ENCODE measurements at places on chromosomes 11 and 22.
A peak's percentile ranks its signal among the peaks of the same experiment; 100 is the strongest.

DNA sequence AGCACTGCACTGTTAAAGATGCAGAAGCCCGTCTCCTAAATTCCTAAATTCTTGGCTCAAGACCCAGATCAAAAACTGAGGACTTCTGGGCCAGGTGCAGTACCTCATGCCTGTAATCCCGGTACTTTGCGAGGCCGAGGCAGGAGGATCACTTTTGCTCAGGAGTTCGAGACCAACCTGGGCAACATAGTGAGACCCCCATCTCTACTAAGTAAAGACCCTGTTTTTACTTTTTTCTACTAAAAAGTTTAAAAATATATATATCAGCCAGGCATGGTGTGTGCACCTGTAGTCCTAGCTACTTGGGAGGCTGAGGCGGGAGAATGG, 29.7 kb downstream of the PDGFB start:
- no peaks in the 10 kb centered on the region for H3K27me3 ChIP-seq
- DNase-seq = no peak
- peaks cover 25% of the 10 kb centered on the region for H3K36me3 ChIP-seq

- H3K27ac ChIP-seq = no peak overlapping the region
- no peaks in the 10 kb centered on the region for H3K4me1 ChIP-seq
- DNase-seq = no peak
- H3K27me3 ChIP-seq = peaks cover 59% of the 10 kb centered on the region
- no peaks in the 10 kb centered on the region for H3K36me3 ChIP-seq
These were observed 10.8 kb upstream of the CD81 start for GRCh38 chr11:2366276-2366675.

GRCh38 chr11:121225382-121225781, 67.2 kb upstream of the SC5D start:
- H3K27ac ChIP-seq = no peak overlapping the region
- no peak overlapping the region for H3K4me3 ChIP-seq
- peaks cover 29% of the 10 kb centered on the region for H3K27me3 ChIP-seq
- H3K4me1 ChIP-seq = no peaks in the 10 kb centered on the region

GRCh38 chr11:11512090-11512489, 109.7 kb downstream of the GALNT18 start:
- H3K27me3 ChIP-seq = no peaks in the 10 kb centered on the region
- H3K4me3 ChIP-seq = no peak overlapping the region
- H3K4me1 ChIP-seq = no peaks in the 10 kb centered on the region
- no peaks in the 10 kb centered on the region for H3K36me3 ChIP-seq
- DNase-seq = no peak

DNA sequence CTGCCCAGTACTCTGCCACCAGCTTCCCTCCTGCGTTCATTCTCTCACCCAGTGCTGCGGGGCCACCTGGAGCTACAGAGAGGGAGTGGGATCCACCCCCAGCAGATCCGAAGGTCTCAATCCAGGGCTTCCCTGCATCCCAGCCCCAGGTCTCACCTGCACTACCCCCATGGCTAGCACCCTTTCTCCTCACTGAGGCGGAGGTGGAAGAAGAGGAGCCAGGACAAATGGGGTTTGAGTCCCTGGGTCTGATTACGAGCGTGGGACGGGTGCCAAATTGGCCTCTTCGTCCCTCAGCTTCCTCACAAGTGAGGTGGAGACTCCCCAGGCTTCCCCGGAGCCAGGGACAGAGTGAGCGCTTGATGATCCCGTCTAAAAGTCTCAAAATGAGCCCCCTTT, 64.2 kb downstream of the NFAM1 start:
- no peak for DNase-seq
- H3K27ac ChIP-seq = no peak overlapping the region
- peaks cover 17% of the 10 kb centered on the region for H3K36me3 ChIP-seq

- H3K4me3 ChIP-seq = no peak overlapping the region
- H3K27me3 ChIP-seq = peaks cover 80% of the 10 kb centered on the region
- no peak for DNase-seq
- no peaks in the 10 kb centered on the region for H3K4me1 ChIP-seq
These were observed 28.7 kb downstream of the MPPED1 start for GRCh38 chr22:43440556-43440955.

DNA sequence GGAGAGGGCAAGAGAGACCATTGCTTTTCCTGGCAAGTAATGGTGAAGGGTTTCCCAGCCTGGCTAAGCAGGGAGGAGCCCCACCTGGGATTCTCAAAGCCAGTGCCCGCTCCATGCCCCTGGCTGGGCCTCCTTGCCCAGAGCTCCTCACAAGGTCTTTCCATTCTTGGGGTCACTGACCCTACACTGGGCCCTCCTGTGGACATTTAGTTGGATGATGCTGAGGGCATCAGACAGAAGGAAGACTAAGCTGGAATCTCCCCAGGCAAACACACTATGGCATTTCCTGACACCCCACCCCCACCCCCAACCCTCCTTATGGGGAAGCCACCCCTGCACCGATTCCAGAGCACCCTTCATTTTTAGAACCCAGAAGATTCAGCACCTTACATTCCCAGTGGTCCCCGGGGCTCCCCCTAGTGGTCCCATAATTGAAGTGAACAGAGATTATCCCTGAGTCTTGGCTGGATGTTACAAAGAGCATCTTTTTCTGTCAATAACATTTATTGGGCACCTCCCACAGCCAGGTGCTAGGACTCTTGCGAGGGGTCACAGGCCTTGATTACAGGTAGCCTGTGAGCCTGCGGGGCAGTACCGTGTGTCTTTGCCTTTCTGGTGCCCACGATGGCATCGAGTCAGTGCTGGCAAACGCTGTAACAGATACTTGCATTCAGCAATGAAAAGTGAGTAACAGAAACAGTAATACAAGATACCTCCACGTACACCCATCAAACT, 548.5 kb downstream of the BUD13 start:
- peaks cover 68% of the 10 kb centered on the region for H3K27me3 ChIP-seq
- H3K36me3 ChIP-seq = no peaks in the 10 kb centered on the region
- peak; percentile 44 for DNase-seq
- no peak overlapping the region for H3K27ac ChIP-seq
- no peak overlapping the region for H3K4me3 ChIP-seq

- DNase-seq = no peak
- no peaks in the 10 kb centered on the region for H3K4me1 ChIP-seq
- no peak overlapping the region for H3K4me3 ChIP-seq
- no peaks in the 10 kb centered on the region for H3K36me3 ChIP-seq
These were observed 957.2 kb downstream of the BRD1 start for GRCh38 chr22:48870436-48870835.
